ENCODE measurements at places on chromosomes 6 and 20. TPM values are rescaled to one million over a fixed set of nuclear protein-coding genes. Genes with fewer than 3 reads are reported as not detected.

DNA sequence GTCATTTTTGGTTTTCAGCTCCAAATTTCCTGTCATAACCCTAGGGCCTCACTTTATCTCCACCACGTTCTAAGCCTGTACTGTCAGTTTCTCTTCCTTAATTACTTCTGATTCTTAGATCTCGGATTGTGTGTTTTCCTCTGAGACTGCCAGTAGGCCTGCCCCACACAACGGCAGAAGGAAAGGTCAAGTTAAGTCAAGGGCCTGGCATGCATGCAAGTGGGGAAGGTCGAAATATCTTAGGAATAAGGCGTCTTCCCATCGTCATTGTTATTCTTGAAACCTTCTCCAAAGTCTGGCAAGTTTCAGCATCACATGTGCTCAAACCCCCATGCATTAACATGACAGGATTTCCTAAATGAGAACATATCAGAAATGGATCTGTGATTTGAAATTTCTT lies 203.5 kb upstream of the TSHZ2 start:
- no peak overlapping the region for H3K4me3 ChIP-seq
- H3K27me3 ChIP-seq: no peaks in the 10 kb centered on the region
- no peaks in the 10 kb centered on the region for H3K4me1 ChIP-seq
- H3K27ac ChIP-seq: no peak overlapping the region

PM20D2 gene
- 48.4 TPM for total RNA-seq

- no peaks in the 10 kb centered on the region for H3K36me3 ChIP-seq
- peaks cover 28% of the 10 kb centered on the region for H3K27me3 ChIP-seq
- H3K27ac ChIP-seq: no peak overlapping the region
- H3K4me3 ChIP-seq: no peak overlapping the region
Observed at GRCh38 chr6:27547157-27548075, 74.5 kb upstream of the ZNF184 start.

DNA sequence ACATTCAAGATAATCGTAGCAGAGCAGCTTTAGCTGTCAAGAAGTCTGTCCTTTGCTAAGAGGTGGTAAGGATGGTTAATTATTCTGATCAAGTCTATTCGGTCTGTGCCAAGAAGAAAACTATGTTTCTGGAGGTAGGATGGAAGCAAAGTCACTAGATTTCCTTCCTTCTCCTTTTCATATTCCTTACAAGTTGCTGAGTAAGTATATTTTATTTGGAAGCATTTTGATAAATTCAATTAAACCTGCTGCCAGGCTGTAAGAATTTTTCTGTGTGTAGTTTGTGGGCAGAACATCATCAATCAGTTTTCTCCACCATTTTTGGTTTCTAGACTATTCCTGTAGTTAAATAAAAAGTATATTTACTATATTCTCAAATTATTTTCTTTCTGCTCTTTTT lies 311.3 kb downstream of the PRKN start:
- DNase-seq: no peak
- H3K4me3 ChIP-seq: no peak overlapping the region
- H3K27ac ChIP-seq: no peak overlapping the region
- no peaks in the 10 kb centered on the region for H3K36me3 ChIP-seq
- H3K4me1 ChIP-seq: no peaks in the 10 kb centered on the region
- no peaks in the 10 kb centered on the region for H3K27me3 ChIP-seq

TP53TG5 gene
- total RNA-seq: not detected

OPRM1 gene
- not detected for total RNA-seq

DNA sequence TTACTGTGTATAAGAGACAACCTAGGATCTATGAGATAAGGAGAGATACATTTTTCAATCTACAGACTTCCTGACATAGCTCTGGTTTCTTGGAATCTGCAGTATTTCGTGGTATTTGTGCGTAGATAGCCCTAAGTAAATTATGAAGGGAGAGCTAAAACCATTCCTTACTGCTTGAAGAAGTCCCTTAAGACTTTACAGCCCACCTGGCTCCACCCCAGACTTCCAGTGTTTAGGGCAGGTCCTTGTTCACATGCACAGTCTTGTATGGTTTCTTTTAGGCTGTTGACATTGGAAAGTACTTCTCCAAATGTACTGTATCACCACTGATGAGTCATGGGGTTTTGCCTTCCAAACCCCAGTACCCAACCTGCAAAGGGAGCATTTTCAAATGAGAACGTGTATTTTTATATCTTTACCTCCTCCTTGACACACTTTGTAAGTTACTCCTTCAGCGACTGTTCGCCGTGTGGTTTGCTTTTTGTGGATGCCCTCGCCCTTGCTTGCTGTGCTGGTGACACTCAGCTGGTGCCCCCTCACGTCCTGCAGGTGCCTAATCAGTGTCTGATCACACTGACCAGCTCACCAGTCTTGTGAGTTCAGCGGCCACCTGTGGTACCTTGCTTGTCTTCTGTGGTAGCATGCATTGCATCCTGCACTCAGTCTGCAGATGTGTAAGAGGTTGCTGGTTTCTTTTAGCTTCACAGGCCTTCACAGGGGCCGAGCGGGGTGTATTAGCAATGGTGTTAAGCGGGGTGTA lies 73.3 kb downstream of the IGF2R start:
- peak; percentile 47 for DNase-seq
- no peak overlapping the region for H3K4me3 ChIP-seq
- no peaks in the 10 kb centered on the region for H3K36me3 ChIP-seq
- no peaks in the 10 kb centered on the region for H3K27me3 ChIP-seq

CST1 gene
- 8.3 TPM for total RNA-seq

SLC17A1 gene
- total RNA-seq: not detected

GRCh38 chr20:45336530-45337366 lies 11.5 kb downstream of the SDC4 start:
- no peaks in the 10 kb centered on the region for H3K36me3 ChIP-seq
- no peaks in the 10 kb centered on the region for H3K27me3 ChIP-seq
- peaks cover 12% of the 10 kb centered on the region for H3K4me1 ChIP-seq
- H3K4me3 ChIP-seq: no peak overlapping the region

PLCB4 gene
- 9.1 TPM for total RNA-seq
